ENCODE measurements at places on chromosomes 3 and 15. TPM values are rescaled to one million over a fixed set of nuclear protein-coding genes. Genes with fewer than 3 reads are reported as not detected.

AGTR1 gene
- total RNA-seq: 13.3 TPM

IL16 gene
- 6.5 TPM for total RNA-seq

DNAH12 gene
- under 0.01 TPM for total RNA-seq

CLEC3B gene
- 48.9 TPM for total RNA-seq

SERPINI2 gene
- total RNA-seq: not detected

CISH gene
- total RNA-seq: 1.2 TPM

Measured in osteoblast (primary cell).